ENCODE measurements at places on chromosomes 2 and 18.

DNA sequence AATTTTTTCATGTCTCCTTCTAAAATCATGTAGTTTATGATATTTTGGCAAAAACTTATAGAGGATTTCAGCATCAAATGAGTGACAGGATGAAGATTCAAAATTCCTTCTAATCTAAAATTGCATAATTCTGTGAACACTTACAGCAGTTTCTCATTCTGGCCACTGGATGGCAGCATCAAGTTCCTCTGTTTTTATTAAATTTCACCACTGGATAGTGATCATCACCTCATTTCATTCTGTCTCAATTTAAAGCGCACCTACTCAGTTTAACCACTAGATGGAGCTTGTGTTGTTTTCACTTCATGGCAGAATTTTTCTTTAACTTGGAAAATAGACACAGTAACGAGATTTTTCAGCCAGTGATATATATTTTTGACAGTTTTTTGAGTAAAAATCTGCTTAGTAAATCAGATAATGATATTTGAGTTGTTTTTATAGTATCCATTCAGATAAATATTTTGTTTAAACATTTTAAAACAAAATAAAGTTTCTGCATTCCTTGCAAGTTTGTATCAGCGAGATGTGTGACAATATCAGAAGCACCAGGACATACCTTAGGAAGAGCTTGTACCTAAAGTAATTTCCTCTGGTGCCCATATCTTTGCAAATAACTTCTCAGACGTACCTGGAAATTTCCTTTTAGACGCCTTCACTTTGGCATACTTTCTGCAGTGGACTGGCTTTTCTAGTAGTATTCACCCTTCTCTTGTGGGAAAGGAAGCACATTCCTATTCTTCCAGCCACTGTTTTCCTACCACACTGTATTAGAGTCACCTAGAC is 94.7 kb upstream of the ARHGAP15 start:
- peak; percentile 73 for DNase-seq

DNA sequence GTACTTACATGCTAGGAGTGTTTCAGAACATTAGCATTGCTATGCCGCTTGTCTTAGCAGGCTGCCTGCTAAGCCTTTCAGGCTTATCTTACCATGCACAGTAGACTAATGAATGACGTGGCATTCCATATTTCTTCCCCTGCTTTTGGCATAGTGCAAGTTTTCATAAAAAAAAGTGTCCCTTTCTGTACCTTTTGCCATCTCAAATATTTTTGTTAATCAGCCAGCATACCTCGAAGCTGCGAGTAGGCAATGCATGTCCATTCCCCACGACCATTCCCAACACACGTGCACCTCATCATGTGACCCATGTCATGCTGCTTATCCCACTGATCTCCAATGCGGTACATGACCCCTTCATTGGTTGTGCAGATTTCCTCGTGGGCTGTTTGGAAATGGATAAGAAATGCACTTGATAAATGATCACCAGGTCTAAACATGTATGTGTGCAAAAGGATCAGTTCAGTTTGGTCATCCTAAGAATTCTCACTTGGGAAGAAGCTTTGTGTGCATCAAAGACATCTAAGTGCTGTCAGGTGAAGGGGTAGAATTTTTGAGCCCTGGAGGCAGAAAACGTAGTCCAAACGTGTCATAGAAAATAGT is 13.9 kb downstream of the FN1 start:
- DNase-seq = no peak

- no peak for DNase-seq
Observed at GRCh38 chr2:95374451-95374920, 28.0 kb upstream of the FAHD2A start.

GRCh38 chr2:88747990-88748389 is 56.5 kb downstream of the RPIA start:
- DNase-seq = no peak

DNA sequence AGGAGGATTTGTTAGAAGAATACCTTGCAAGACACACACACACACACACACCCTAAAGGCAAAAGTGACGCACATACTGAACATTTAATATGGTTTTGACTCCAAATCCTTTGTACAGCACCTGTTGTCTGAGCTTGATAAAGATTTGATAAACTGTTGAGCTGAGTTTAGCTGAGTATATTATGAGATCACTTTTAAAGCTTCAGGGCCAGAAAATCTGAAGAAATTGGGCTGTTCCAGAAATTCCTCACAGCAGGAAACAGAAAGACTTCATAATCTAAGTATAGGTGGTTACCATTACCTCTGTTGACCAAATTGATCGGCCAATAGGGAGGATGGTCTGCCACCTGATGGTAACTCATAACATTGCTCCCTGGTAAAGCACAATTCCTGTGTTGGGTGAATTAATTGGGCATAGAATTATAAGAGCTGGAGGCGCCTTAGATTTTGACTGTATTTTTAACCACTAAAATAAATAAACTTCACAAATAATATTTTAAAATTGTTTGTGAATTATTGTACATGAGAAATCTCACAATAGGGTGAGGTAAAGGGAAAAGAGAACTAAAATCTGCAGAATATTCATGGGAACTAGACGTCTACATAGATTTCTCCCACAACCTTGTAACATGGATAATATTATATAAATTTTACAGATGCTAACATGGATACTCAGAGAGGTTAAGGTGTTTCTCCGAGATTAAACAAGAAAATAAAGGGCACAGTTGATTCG is 21.8 kb upstream of the RPIA start:
- DNase-seq = peak; percentile 52

GRCh38 chr2:199273042-199273511 is 184.7 kb downstream of the SATB2 start:
- DNase-seq = no peak

- no peak for DNase-seq
Observed at GRCh38 chr18:43875511-43875910, 598.2 kb upstream of the SYT4 start.

- no peak for DNase-seq
Observed at GRCh38 chr2:205032093-205032551, 486.8 kb downstream of the PARD3B start.

GRCh38 chr2:42906557-42907411 is 114.4 kb upstream of the HAAO start:
- DNase-seq = peak; percentile 60

DNA sequence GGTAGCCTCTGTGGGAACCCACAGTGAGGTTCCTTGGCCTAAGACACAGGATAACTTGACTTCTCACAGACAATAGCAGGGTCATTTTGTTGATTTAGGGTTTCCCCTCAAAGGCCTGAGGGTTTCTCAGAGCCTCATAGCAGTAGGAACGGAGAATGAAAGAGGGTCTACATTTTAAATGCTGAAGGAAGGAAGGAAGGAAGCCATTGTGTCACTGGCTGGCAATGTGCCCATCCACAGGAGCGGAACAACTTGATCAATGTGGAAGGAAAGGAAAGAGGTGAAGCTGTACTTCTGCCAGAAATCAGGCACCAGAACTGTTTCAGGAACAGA is 5.1 kb downstream of the IL1B start:
- DNase-seq = no peak

- no peak for DNase-seq
Observed at GRCh38 chr18:12456441-12456840, 48.7 kb downstream of the PRELID3A start.

- peak; percentile 44 for DNase-seq
Observed at GRCh38 chr2:109062145-109062858, 66.7 kb upstream of the SH3RF3 start.

DNA sequence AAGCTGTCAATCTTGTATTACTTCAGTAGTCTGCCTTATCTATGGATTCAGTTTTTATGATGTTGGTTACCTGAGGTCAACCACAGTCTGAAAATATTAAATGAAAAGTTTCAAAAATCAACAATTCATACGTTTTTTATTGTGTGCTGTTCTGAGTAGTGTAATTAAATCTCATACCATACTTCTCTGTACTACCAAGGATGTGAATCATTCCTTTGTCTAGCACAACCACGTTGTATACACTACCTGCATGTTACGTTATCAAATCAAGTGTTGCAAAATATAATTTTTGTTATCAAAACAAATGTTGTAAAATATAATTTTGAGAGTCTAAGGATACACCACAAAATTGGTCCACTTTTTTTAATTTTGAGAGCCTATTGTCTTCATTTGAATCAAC is 590.2 kb upstream of the SETBP1 start:
- no peak for DNase-seq

DNA sequence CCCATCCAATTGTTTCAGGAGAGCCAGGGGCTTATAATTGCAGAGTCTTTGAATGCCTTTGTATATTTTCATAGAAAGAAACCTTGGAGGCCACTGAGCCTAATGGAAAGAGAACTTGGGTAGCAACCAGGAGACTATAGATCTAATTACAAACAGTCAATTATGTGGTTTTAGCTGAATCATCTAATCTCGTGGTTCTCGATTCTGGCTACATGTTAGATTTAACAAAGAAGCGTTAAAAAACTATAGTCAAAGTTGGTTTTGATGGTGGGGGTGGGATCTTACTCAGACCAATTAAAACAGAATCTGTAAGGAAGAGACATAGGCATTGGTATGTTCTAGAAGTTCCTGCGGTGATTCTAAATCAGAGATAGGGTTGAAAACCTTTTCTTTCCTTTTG is 344.1 kb downstream of the CNTNAP5 start:
- no peak for DNase-seq

GRCh38 chr2:126952216-126952615 is 53.5 kb downstream of the TEX51 start:
- DNase-seq = no peak

GRCh38 chr2:128714851-128715312 is 396.2 kb upstream of the HS6ST1 start:
- DNase-seq = peak; percentile 24

- no peak for DNase-seq
Observed at GRCh38 chr18:46750626-46751025, 6.2 kb downstream of the ST8SIA5 start.

GRCh38 chr2:37387148-37387835 is 42.9 kb downstream of the QPCT start:
- no peak for DNase-seq

GRCh38 chr18:77337604-77338003 is 88.0 kb downstream of the GALR1 start:
- no peak for DNase-seq

- no peak for DNase-seq
Observed at GRCh38 chr2:144663207-144663606, 143.3 kb upstream of the ZEB2 start.

DNA sequence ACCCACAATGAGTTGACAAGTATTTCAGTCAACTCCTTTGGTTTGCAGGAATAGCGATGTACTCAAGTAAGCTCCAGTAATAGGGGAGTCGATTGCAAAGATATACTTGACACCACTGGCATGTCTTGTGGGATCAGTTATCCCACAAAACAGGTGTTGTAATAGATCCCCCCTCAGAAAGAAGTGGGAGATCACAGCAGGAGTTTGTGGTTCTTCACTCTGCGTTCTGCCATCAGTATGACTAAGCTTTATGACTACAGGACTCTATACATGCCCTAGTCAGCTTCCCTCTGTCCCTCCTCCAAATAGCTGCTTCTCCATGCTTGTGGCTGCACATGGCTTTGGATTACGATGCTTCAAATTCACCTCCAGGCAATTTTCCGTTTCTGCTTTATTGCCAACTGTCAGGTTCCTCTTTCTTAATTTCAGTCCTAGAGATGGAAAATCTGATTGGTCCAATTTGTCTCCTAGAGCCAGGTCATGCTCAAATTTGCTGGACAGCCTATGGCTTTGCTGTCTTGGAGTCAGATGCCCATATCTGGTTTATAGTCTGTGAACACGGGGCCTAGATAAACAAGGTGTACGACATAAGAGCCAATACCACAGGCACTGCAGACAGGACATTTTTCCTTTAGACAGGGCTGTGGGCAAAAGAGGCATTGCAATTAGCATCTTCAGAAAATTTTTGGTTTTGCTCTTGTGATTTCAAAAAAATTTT is 221.7 kb downstream of the PAX3 start:
- DNase-seq = no peak

DNA sequence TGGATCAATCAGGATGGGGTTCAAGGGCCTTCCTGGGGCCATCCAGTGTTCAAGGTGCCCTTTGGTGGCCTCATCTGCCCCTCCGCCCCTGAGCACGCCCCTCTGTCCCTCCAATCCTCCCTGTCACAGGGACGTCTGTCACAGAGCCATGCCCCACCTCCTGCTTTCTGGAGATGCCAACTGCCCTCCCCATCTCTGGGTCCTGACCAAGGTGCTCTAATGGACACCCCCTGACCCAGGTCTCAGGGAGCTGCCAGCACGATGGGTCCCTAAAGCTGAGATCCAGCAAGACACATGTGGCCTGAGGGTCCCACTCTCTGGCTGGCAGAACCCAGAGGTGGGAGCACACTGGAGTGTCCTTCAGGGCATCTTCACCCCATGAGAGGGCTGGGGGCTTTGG is 2.1 kb upstream of the TEKT4 start:
- no peak for DNase-seq

DNA sequence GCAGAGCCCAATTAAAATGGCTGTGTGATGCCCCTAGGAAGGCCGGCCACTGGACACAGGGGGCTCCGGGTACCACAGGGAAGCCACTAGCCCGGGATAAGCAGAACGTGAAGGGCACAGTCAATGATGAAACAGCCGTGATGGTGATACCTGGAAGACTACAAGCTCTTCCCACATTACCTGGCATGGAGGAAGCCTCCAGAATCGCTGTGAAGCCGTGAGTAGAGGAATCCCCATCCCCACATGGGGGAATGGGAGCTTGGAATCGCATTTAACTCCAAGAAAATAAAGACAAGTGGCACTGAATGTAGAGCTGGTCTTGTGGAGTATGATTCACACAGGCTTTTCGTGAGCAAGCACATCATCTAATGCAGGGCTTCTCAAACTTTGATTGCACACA is 16.1 kb downstream of the GALNT14 start:
- DNase-seq = no peak

DNA sequence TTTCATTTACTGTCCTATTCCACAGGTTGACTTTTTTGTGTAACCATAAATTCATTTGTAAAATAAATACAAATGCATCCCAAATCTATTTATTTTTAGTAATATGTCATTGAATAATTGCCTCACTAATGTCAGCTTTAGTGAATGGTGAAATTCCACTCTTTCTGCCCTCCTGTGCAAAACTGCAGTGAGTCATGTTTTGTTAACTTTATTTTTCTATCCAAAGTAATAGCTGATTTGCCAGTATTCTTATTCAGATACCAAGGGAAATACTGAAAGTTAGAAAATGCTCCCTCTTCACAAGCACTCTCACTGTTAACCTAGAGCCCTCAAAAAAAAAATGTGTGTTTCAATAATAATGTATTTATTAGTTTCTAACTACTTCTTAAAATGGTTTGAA is 322.8 kb downstream of the RIT2 start:
- DNase-seq = no peak
